ENCODE measurements at places on chromosomes 3 and 15. TPM values are rescaled to one million over a fixed set of nuclear protein-coding genes. Genes with fewer than 3 reads are reported as not detected.

The TRIM59 gene
- 19.9 TPM for total RNA-seq

The LMAN1L gene
- not detected for total RNA-seq

The SLC51B gene
- not detected for total RNA-seq

The SI gene
- not detected for total RNA-seq

The GPR149 gene
- not detected for total RNA-seq

The FAM107A gene
- 16.0 TPM for total RNA-seq

The SLC2A2 gene
- total RNA-seq, result not detected

The ANKRD34C gene
- not detected for total RNA-seq

The SCAANT1 gene
- total RNA-seq, result not detected

The ZBBX gene
- not detected for total RNA-seq

The GBE1 gene
- 108 TPM for total RNA-seq

The GOLGA6B gene
- total RNA-seq, result not detected

The OSTN gene
- total RNA-seq, result not detected

The CCR1 gene
- not detected for total RNA-seq

The CYP1A2 gene
- total RNA-seq, result not detected

The CHRNA7 gene
- total RNA-seq, result 1.4 TPM

The PGBD4 gene
- 1.3 TPM for total RNA-seq

The SNUPN gene
- total RNA-seq, result 17.3 TPM

The CFAP20DC gene
- total RNA-seq, result 1.3 TPM

The LMOD3 gene
- total RNA-seq, result not detected

The ZPLD1 gene
- total RNA-seq, result not detected

The TLR9 gene
- total RNA-seq, result under 0.01 TPM

The PLXNB1 gene
- total RNA-seq, result 32.2 TPM

The NMB gene
- 4.6 TPM for total RNA-seq

The GDPGP1 gene
- total RNA-seq, result 10.1 TPM

The A4GNT gene
- not detected for total RNA-seq

The NAALADL2 gene
- 2.9 TPM for total RNA-seq

The GASK1A gene
- 0.10 TPM for total RNA-seq

The DNASE1L3 gene
- not detected for total RNA-seq

The GOLGA8M gene
- not detected for total RNA-seq

The HYKK gene
- total RNA-seq, result 1.8 TPM

The CTDSPL gene
- total RNA-seq, result 33.7 TPM

The SLITRK3 gene
- not detected for total RNA-seq

The TRIM69 gene
- 5.9 TPM for total RNA-seq

The ANKRD63 gene
- total RNA-seq, result not detected

The TGM5 gene
- total RNA-seq, result not detected

The DAZL gene
- not detected for total RNA-seq

The CLDN1 gene
- total RNA-seq, result 1.3 TPM

The VEPH1 gene
- total RNA-seq, result 210 TPM

The EXOSC7 gene
- total RNA-seq, result 31.4 TPM

The ADGRG7 gene
- not detected for total RNA-seq

The GPR62 gene
- under 0.01 TPM for total RNA-seq

The EXD1 gene
- total RNA-seq, result not detected

The EAF2 gene
- 0.33 TPM for total RNA-seq

The PLSCR2 gene
- total RNA-seq, result not detected

The SENP7 gene
- total RNA-seq, result 17.4 TPM

The GOLGA8G gene
- total RNA-seq, result not detected

The CLRN1 gene
- not detected for total RNA-seq

The CRYGS gene
- total RNA-seq, result 1.3 TPM

The STRIT1 gene
- total RNA-seq, result not detected

The CPNE4 gene
- not detected for total RNA-seq

The CFAP92 gene
- 0.48 TPM for total RNA-seq

Measured in vein endothelial cell (primary cell).